ENCODE measurements at places on chromosomes 16 and 17. TPM values are rescaled to one million over a fixed set of nuclear protein-coding genes. Genes with fewer than 3 reads are reported as not detected.

The IRX3 gene
- under 0.01 TPM for total RNA-seq

The KRT34 gene
- not detected for total RNA-seq

The ITGAX gene
- total RNA-seq = under 0.01 TPM

The KRTAP1-1 gene
- not detected for total RNA-seq

The ITGAD gene
- not detected for total RNA-seq

Measured in bronchial smooth muscle cell (primary cell).